ENCODE measurements at places on chromosomes 2 and 18. TPM values are rescaled to one million over a fixed set of nuclear protein-coding genes. Genes with fewer than 3 reads are reported as not detected.
A peak's percentile ranks its signal among the peaks of the same experiment; 100 is the strongest.

- DNase-seq = no peak
Measured at GRCh38 chr2:48551548-48551947, 21.6 kb downstream of the STON1 start.

DNA sequence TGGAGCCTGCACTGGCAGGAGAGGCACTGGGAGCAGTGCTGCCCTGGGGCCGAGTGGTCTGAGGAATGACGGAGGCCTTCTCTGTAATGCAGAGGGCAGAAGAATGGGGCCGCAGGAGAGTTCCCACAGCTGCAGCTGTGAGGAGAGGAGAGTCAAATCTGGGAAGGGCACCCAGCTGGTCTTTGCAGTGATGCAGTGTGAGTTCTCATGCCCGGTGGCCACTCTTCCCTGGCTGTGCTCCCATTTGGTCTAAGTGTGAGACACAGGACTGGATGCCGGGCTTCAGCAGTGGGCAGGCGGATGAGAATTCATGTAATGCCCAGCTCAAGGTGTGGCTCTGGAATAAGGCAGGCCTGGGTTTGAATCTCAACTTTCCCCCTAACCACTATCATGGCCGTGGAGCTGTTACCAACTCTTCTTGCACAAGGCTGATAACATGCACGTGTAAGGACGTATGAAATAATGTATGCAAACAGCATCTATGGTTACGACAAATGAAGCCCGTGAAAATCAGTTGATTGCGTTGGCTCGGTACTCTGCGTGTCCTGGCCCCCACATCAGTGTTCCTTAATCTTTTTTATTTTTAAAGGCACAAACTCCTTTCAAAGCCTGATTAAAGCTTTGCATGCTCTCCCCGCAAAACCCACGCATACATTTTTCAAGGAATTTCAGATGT lies 71.6 kb downstream of the ACKR3 start:
- DNase-seq = no peak

GRCh38 chr2:189222468-189223105 lies 43.0 kb upstream of the COL5A2 start:
- DNase-seq = peak; percentile 45

DNA sequence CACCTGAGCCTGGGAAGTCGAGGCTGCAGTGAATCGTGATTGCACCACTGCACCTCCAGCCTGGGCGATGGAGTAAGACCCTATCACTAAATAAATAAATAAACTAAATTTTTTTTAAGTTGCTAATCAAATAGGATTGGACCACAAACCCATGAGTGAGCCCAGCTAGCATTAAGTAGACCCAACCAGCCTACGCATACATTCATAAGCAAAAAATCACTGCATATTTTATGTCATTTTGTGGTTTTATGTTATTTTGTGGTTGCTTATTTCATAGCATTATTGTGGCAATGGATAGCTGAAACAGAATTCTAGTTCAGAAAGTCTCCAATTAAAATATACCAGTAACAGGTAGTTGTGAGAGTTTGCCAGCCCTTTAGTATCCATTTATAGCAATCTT lies 29.1 kb upstream of the ZC3H15 start:
- DNase-seq = no peak

DNA sequence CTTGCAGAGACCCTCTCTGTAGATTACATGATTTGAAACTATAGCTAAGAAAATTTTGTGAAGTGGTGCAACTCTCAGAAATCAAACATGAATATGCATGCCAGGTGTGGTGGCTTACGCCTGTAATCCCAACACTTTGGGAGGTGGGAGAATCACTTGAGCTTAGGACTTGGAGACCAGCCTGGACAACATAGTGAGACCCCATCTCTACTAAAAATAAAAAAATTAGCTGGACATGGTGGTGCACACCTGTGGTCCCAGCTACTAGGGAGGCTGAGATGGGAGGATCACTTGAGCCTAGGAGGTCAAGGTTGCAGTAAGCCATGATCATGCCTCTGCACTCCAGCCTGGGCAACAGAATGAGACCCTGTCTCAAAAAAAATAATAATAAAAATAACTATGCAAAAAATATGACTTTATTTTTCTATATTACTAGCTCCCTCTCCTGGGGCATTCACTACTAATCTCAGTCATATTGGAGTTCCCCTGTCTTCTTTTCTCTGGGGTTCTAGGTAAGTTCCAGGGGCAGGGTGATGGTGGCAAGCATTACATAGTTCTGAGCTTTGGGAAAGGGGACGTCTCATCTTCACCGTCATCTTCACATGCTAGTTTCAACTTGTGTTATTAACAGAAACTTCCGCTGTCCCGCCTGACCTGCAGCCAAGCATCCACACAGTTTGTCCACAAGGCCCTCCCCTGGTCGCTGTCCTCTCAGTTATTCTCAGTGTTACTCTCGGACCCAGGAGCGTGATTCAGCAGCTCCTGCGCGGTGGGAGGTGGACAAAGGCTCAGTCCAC lies 96.8 kb upstream of the MBOAT2 start:
- no peak for DNase-seq

GRCh38 chr2:189608795-189609422 lies 28.3 kb upstream of the SLC40A1 start:
- no peak for DNase-seq

Gene ACSL3
- polyA plus RNA-seq = 34.8 TPM
